IPS DF 19.7 (cell line): ENCODE measurements at places on chromosomes 3 and 15.

DNA sequence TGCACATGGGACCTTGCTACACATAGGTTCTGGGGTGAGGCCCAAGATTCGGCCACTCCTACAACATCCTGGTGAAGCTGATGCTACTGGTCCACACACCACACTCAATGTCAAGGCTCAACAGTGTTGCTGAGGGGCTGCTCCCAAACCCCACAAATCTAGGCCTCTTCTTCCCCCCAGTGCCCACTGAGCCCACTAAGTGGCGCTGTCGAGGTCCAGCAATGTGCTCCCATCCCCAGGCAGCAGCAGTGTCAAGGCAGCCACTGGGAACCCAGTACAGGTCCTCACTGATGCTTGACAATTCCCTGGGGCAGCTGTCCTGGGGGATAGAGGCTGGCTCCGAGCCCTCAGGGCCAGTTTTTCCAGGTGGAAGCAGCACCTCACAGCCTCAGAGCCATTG lies 21.5 kb downstream of the SCN5A start:
- DNase-seq, result no peak

DNA sequence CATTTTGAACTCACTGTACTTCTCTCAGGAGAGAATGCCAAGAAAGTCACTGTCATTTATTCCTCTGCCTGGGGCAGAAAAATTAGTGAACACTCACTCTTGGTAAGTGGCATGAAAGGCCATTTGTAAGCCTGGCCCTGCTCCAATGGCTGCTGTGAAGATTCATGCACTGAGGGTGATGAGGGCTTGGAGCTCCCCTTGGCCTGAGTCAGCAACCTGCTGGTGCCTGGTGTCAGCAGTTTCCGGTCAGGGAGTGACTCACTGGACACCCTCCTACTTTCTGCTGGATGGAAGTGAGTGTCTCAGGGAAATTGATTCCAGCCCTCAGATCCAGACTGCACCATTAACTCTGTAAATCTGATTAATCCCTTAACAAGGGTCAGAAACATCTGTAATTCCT lies 37.6 kb downstream of the TRA2B start:
- no peak for DNase-seq

DNA sequence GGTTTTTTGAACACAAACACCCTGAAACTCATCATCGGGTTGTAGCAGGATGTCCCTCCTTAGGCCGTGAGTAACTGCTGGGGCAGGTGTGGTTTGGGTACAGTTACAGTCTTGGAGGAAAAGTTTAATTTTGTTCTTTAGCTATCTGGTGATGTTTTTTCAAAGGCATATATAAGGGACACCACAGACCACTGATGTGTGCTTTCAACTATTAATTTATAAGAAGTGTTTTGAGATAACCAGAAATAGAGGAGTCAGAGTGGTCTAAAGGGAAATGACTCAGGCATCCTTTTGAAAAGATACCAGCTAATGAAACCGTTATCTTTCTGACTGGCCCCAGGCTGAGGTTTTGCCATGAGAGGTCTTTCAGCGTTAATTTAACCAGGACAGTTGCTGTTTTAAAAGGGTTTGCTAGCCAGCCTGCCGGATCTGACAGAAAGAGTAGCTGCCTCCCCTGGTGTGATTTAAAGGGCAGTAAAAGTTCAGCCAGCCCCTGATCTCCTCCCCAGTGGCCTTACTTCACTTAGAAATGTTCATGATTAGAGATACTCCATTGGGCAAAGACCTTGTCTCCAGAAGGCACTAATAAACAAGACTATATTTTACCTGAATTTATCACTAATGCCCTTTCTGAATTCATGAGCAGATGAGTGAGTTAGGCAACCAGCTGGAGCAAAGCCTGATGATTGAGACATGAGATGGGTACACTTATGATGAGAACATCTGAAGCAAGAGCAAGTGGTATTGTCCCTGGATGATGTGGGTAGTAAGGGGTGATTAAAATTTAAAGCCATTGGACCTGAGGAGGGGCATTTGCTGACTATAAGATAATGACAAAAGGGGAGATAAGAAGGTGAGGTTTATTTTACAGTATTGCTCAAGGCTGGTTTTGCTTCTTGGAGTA lies 482.5 kb upstream of the TBL1XR1 start:
- DNase-seq, result no peak

GRCh38 chr3:123068601-123069381 lies 2.0 kb downstream of the PDIA5 start:
- no peak for DNase-seq

DNA sequence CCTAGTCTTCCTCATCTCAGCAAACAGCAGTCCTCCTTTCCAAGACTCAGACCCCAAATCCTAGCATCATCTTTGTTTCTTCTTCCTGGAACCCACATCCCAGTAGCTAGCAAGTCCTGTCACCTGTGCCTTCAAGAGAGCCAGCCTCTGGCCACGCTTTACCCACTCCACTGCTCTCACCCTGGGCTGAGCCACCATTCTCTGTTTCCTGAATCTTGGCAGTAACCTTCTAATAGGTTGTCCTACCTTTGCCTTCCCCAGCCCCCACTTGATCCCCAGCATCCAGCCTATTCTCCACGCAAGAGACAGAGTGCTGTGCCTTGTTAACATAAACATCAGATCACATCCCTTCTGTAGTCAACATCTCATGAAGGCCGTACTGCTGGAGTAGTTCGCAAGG lies 323.4 kb downstream of the LRTM1 start:
- DNase-seq, result no peak

DNA sequence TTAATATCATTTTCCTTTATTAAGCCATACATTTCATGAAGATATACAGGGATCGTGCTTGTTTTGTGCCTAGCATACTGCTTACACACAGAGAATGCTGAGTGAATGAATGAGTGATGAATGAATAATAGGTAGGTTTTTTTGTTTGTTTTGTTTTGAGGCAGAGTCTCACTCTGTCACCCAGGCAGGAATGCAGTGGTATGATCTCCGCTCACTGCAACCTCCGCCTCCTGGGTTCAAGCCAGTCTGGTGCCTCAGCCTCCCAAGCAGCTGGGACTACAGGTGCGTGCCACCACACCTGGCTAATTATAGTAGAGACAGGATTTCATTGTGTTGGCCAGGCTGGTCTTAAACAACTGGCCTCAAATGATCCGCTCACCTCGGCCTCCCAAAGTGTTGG lies 400.0 kb downstream of the ROBO1 start:
- no peak for DNase-seq

- DNase-seq, result no peak
Measured at GRCh38 chr3:102332205-102332604, 102.6 kb upstream of the ZPLD1 start.

DNA sequence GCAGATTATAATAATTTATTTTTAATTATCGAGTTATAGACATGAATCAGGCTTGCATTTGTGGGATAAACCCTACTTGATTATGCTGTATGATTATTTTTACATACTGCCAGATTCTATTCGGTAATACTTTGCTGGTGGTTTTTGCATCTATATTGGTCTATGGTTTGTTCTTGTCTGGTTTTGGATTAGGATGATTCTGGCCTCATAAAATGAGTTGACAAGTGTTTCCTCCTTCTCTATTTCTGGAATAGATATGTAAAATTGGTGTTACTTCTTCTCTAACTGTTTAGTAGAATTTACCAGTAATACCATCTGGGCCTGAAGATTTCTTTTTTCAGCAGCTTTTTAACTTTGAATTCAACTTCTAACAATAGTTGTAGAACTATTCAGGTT lies 33.0 kb upstream of the ACKR4 start:
- DNase-seq, result no peak

DNA sequence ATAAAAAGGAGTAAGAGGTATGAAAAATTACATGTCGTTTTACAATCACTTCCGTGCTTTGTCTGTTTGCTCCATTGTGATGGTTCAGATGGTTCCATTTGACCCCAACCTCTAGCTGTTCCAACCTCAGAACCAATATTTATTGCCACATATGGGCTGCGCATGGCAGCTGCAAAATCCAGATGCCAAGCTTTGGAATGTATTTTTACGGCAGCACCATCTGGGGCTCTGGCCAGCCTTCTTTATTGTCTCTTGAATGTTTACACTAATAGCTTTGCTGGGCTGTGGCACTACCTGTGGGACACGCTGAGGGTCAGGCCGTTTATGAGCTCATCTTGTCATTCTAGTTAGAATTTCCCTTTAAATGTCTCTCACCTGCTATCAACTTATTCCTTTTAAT lies 219.8 kb downstream of the ROBO2 start:
- DNase-seq, result no peak

DNA sequence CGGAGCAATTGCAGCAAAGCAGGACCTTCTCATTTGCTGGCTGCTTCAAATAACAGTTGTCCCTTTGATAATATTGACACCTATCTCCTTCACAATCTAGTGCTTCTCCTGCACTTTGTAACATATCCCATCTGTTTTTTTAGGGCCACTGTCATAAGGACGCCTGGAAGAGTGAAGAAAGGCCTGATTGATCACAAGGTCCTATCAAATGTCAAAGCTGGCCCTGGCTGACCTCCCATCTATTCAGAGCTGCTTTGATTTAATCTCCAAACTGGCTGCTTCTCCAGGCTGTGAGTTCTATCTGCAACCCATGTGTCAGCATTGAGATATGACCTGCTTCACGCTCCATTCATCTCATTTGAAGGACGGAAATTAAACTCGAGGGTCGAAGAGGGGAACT lies 601.2 kb upstream of the KCNMB2 start:
- no peak for DNase-seq

DNA sequence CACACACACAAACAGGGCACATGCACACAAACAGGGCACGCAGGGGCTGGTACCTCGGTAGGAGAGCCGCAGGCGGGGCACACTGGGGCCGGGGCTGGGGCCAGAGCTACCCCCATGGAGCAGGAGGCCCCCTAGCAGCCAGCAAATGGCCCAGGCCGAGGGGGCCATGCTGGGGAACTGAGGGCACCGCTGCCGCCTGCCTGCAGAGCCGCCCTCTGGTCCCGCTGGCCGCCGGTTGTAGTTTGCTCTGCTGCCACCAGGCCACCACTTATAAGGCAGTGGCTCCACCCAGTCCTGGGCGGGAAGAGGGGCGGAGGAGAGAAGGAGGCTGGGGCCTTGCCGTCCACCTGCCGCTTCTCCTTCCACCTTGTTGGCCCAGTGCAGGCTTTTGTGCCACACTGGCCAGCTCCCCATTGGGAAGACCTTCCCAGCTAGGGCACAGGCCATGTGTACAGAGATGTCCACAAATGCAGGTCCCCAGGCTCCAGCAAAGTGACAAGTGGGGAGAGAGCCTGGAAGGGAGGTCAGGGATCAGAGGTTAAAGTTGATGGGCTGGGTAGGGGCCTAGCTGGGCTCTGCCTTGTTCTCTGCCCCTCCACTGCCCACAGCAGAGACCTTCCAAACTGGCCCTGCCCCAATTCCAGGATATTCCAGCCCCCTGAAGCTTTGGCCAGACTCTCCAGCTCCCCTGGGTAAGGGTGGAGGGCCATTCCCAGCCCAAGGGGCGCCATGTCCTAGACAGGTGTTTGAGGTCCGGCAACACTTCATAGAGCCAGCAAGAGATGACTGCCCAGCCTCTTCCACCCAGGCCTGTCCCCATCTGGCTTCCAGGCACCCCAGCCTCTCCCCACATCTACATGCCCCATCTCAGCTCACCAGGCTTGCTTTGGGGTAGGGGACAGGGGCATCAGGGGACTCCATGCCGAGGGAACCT lies at the start of gene SEMA3G:
Gene SEMA3G, minus strand, starts transcription at position 244 of the 934 bp plus-strand sequence. Its CDS starts 76 bp downstream, at position 168.
- peak; percentile 38 for DNase-seq

GRCh38 chr15:27842526-27842925 lies 256.6 kb downstream of the OCA2 start:
- DNase-seq, result no peak

DNA sequence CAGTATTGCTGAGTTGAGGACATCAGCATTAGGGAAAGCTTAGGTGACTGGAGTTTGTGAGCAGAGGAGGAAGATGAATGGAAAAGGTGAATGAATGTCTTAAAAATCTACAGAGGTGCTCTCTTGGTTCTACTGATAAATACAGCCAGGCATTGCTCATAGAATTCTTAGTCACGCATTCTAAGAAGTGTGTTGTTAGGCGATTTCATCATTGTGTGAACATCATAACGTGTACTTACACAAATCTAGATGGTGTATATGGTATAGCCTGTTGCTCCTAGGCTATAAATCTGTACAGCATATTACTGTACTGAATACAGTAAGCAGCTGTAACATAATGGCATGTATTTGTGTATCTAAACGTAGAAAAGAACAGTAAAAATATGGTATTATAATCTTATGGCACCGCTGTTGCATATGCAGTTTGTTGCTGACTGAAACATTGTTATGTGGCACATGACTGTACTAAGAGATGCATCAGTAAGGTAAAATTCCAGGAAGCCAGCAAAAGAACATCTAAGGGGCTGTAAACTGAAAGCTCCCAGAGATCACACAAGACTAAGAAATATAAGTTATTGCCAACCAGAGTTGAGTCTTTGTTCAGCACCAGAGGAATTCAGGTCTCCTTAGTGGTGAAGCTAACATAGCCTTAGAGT lies 42.9 kb upstream of the ASB14 start:
- no peak for DNase-seq

- DNase-seq, result no peak
Measured at GRCh38 chr3:155026999-155027591, 53.0 kb upstream of the MME start.

- no peak for DNase-seq
Measured at GRCh38 chr15:79370716-79371115, 59.8 kb downstream of the TMED3 start.

GRCh38 chr3:156687023-156687422 lies 12.6 kb downstream of the TIPARP start:
- no peak for DNase-seq

- DNase-seq, result no peak
Measured at GRCh38 chr3:71512000-71512399, 71.5 kb downstream of the FOXP1 start.

DNA sequence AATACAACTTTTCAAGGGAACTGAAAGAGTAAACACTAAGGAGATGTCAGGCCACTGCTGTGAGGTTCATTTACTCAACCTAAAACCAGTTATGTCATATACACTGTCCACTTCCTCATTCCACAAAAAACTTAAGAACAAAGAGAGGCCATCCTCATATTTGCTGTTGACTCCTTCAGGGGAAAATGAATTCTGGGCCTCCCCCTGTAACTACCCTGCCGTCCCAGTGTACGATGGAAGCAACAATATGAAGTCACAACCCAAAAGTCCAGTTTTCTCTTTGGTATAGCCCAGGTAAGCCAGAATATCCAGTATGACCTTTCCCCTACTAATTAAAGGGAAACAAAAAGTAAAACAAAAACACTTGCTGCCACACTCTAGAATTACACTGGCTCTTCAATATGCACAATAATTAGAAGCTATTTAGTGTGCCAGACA lies 16.2 kb downstream of the CEP152 start:
- no peak for DNase-seq

DNA sequence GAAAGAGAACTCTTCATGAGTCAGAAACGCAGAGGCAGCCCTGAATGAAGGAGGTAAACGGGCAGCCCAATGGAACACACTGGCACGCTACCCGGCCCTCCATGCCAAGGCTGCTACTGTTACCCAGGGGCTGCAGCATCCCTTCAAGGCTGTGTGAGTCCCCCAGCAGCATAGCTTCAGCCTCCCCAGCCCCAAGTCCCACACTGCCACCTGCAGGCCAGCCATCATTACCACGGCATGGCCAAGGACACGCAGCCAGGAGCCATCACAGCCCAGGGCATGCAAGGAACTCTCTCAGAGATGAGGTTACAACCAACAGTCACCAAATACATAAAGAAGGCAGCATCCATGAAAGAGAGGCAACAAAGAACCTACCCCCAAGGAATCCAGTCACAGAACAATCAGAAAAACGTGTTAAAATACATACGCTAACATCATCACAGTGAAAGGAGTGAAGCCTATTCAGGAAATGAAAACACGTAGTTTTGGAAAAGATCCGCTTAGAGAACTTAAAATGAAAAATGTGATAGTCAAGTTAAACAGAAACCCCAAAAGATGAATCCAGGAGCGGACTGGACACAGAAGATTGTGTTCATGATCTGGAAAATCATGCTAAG lies 22.4 kb downstream of the PLA2G4F start:
- DNase-seq, result peak; percentile 50

- DNase-seq, result no peak
Measured at GRCh38 chr3:34725774-34726173, 913.6 kb upstream of the ARPP21 start.
